HepG2 (cell line): ENCODE measurements at places on chromosomes 5 and 9.

DNA sequence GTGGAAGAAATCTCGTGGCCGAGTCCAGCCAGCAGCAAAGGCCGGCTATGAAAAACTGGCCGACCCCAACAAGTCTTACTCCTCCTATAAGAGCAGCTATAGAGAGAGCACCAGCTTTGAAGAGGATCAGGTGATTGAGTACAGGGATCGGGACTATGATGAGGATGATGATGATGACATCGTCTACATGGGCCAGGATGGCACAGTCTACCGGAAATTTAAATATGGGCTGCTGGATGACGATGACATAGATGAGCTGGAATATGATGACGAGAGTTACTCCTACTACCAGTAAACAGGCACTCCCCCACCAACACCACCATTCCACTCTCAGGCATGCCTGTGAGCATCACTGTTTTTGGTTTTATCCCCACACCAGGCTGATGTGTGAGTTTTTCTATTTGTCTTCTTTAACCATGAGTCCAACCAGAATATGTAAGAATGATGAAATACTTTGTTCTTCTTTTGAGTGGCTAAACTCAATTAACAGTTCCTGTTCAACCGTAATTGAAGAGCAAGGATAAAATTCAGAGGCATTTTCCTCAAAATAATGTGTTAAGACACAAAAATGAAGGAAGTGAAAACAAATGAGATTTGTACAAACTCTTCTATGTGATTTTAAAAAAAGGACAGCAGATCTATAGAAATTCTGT is 35.5 kb downstream of the RFK start:
- no peak overlapping the region for H3K4me3 ChIP-seq
- H3K27ac ChIP-seq = no peak overlapping the region
- no peak for DNase-seq

- no peaks in the 10 kb centered on the region for H3K27me3 ChIP-seq
- no peaks in the 10 kb centered on the region for H3K36me3 ChIP-seq
These were observed 49.0 kb upstream of the CTXN3 start for GRCh38 chr5:127599847-127600246.

GRCh38 chr9:9275601-9276000 is 1337.2 kb downstream of the PTPRD start:
- no peaks in the 10 kb centered on the region for H3K4me1 ChIP-seq
- no peak overlapping the region for H3K4me3 ChIP-seq
- no peak for DNase-seq
- no peak overlapping the region for H3K27ac ChIP-seq

DNA sequence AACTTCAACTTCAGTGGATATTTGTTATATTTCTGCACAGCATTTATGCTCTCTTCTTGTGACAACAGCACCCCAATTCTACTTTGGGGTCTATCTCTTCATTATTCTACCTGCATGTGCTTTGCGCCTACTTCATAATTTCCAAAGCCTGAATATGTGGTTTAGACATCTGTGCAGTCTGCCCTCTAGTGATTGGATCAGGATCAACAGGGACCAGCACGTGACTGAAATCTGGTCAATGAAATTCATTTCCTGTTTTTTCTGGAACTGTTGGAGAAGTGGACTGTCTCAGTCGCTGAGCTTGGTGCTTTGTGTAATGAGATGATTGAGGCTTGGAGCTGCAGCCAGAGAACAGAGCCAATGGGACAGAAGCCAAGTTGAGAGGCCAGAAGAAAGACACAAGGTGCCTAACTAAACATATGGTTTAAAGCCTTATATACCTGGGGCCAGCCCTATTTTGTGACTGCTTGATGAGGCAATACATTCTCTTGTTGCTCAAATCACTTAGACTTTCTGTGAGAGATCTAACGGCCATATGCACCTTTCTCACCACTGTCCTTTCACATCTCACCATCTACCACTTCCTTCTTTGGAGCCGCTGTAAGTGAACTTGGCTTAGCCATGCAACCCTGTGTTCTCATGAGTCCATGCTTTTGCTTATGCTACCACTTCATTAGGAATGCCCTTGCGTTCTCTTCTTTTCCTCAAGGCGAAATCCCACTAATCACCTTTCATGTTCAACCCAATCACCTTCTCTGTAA is 68.8 kb upstream of the PPP2R2B start:
- peaks cover 15% of the 10 kb centered on the region for H3K4me1 ChIP-seq
- no peaks in the 10 kb centered on the region for H3K27me3 ChIP-seq
- no peak overlapping the region for H3K27ac ChIP-seq
- H3K4me3 ChIP-seq = no peak overlapping the region
- no peaks in the 10 kb centered on the region for H3K36me3 ChIP-seq
- no peak for DNase-seq
